Activated naive CD4-positive, alpha-beta T cell treated with Interleukin-2 at 50 U/mL for 16 hours (primary cell): ENCODE measurements at places on chromosomes 3 and 15.

- no peak for DNase-seq
Observed at GRCh38 chr3:79651536-79652065, 116.2 kb downstream of the ROBO1 start.

GRCh38 chr3:172591125-172591605 lies 67.9 kb upstream of the TNFSF10 start:
- no peak for DNase-seq

- DNase-seq: no peak
Observed at GRCh38 chr3:138933981-138934691, 12.8 kb downstream of the FOXL2 start.

GRCh38 chr3:148873977-148874376 lies 8.9 kb downstream of the CPA3 start:
- no peak for DNase-seq

DNA sequence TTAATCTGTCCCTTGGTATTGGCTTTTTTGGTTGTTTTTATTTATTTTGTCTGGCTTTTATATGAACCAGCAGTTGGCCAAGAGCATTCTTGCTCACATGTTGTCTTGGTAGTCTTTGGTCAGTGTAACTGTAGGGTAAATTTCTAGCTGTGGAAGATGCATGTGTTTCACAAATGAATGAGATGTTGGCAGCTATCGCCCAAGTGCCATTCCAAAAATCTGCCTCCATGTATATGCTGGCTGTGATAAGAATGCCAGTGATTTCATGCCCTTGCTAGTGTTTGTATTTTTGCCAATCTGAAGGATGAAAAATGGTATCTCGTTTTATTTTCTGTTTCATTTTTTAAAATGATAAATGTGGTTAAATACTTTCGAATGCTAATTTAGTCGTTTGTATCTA lies 50.1 kb downstream of the TLNRD1 start:
- DNase-seq: no peak
